ENCODE measurements at places on chromosomes 2 and 18.

- no peak for DNase-seq
Observed at GRCh38 chr2:19878268-19879046, 23.3 kb downstream of the TTC32 start.

DNA sequence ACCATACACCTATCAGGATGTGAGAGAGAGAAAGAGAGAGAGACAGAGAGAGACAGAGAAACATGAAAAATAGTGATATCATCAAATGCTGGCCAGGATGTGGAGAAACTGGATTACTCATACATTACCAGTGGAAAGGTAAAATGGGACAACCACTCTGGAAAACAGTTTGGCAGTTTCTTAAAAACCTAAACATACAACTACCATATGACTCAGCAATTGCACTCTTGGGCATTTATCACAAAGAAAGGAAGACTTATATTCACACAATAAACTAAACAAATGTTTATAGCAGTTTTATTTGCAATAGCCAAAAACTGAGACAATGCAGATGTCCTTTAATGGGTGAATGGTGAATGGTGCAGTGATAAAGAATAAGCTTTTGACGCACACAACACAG lies 29.1 kb downstream of the SLC4A3 start:
- DNase-seq = no peak

GRCh38 chr2:14944562-14945346 lies 312.2 kb downstream of the LRATD1 start:
- no peak for DNase-seq

DNA sequence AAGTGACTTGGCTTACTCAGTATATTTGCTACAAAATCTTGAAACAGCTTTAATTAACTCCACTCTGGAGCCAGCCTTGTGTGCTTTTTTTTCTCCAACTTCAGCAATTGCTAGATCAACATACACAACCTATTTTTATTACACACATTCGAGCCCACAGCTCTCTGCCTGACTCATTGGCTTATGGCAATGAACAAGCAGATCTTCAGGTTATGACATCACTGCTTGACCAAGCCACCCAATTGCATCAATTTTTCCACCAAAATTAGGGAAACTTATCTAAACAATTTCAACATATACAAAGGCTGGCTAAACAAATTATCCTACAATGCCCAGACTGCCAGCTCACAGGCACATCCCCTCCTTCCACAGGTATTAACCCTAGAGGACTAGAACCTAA lies 39.6 kb upstream of the PDK1 start:
- DNase-seq = no peak

GRCh38 chr2:224838335-224838734 lies 122.2 kb upstream of the CCDC195 start:
- DNase-seq = no peak

DNA sequence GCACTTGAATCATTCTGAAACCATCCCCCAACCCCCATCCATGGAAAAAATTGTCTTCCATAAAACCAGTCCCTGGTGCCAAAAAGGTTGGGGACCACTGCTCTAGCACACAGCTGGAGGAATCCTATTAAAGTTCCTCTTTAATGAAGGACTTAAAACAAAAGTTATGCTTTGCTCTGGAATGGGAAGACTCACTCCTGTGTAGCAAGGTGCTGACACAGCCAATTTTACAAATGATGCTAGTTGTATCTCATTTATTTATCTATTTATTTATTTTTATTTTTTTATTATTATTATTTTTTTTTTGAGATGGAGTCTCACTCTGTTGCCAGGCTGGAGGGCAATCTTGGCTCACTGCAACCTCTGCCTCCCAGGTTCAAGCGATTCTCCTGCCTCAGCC lies 58.9 kb upstream of the NDUFV2 start:
- no peak for DNase-seq

- DNase-seq = no peak
Observed at GRCh38 chr2:111025288-111025687, 95.4 kb upstream of the BCL2L11 start.

- no peak for DNase-seq
Observed at GRCh38 chr2:31002537-31003150, 135.6 kb downstream of the GALNT14 start.

DNA sequence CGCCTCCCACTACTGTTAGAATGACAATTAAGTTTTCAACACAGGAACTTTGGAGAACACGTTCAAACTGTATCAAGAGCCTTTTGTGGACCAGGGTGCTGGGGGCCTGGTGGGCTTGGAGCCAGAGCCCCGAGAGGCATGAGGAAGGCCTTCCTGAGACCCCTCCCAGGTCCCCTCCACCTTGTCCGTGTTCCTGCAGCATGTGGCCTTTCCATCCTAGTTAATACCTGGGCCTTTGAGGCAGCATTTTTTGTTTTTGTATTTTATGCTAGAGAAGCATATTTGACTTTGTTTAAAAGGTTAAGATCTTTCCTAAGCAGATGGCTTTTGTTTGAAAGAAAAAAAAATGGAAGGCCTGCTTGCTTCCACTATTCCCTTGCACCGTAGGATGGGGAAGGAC lies 68.0 kb downstream of the INPP4A start:
- no peak for DNase-seq

GRCh38 chr2:238700117-238700457 lies 147.8 kb upstream of the TWIST2 start:
- no peak for DNase-seq

DNA sequence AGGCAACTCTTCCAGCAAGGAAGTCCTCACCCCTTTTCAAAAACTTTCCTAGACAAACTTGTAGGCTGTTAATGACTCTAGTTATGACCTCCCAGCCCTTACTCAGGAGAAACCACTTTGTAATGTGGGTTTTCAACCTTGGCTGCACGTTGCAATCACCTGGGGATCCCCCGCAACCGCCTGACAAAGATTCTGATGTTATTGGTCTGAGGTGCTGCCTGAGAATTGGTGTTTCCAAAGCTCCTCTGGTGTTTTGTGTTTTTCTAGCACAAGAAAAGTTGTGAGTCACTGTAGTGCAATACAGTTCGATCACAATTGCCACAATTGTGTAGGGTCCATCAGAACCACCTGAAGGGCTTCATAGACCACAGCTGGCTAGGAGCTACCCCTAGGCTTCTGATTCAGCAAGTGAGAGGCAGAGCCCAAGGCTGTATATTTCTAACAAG lies 121.6 kb downstream of the SP100 start:
- no peak for DNase-seq

GRCh38 chr2:20429528-20429927 lies 17.3 kb upstream of the RHOB start:
- DNase-seq = no peak

GRCh38 chr2:150528861-150529801 lies 41.7 kb upstream of the RND3 start:
- DNase-seq = no peak

- no peak for DNase-seq
Observed at GRCh38 chr18:79606621-79607331, 72.8 kb upstream of the CTDP1 start.

DNA sequence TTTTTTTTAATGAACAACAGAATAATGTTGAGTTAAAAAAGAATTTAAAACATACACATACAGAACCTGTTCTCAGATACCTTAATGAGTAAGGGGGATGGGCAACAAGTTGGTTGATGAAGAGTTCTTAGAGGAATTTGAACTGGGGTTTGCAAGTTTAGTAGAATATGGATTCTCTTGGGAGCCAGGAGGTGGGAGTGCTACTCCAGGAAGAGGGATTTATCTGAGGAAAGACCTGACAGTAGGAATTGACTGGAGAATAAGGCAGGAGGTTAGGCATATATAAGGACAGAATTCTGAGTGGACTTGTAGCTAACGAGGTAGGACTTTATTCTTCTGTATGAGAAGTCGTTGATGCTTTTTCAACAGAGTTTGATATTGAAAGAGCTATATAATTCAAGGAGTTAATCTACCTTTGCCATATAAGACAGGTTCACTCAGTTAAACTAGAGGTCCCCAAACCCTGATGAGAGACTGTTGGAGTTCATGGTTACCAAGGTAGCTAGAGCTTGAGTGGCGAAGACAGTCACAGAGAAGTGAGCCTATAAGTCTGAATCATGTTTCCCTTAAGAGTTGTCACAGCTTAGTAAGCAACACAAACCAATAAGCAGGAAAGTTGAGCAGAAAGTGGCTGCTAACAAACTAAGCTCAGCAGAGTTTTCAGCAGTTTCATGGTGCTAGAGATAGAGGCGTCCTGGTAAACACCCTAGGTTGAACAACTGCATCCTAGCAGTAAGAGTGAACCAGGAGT lies 88.2 kb downstream of the NCOA1 start:
- no peak for DNase-seq

GRCh38 chr2:85288244-85288725 lies 39.5 kb downstream of the TGOLN2 start:
- DNase-seq = no peak

DNA sequence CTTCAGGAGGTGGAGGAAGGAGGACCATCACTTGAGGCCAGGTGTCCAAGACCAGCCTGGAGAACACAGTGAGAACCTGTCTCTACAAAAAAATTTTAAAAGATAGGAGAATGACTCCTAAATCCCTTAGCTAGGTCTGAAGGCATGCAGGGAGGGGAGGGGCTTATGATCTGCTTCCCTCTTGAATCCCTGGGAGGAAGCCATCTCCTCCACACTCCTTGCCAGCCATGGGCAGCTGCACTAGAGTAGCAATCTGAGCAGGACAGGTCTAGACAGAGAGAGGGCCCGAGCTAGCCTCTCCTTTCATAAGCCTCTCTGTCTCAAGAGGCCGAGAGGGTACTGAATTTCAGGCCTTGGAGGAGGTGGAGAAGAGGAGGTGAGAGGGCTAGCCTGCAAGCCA lies 42.5 kb downstream of the DAPL1 start:
- no peak for DNase-seq

- no peak for DNase-seq
Observed at GRCh38 chr2:53583583-53583982, 184.0 kb upstream of the CHAC2 start.

GRCh38 chr18:54774981-54775665 lies 53.2 kb upstream of the RAB27B start:
- no peak for DNase-seq

DNA sequence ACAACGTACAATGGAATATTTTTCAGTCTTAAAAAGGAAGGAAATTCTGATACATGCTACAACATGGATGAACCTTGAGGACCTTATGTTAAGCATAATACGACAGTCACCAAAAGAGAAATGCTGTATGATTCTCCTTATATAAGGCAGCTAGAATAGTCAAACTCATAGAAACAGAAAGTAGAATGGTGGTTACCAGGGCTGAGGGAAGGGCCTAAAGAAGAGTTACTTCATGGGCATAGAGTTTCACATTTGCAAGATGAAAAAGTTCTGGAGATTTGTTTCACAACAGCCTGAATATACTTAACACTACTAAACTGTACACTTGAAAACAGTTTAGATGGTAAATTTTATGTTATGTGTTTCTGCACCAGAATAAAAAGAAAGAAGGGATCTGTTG lies 113.3 kb downstream of the GALNT1 start:
- DNase-seq = no peak

- no peak for DNase-seq
Observed at GRCh38 chr2:9990736-9991135, 39.2 kb downstream of the GRHL1 start.

DNA sequence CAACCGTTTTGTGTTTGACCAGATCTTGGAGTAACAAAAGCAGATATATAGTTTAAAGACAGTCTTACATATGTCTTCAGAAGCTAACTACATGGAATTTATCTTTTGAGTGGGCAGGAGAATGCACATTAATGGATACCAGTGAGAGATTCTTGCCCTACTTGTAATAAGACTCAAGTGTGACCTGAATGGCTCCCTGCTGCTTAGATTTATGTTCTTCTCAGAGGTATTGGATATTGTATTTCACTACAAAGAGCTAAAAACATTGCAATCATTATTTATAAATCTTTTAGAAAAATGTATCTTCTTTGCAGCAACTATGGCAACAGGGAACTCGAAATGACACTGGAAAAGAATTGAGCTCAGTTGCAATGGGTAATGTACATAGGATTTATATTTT lies 227.7 kb downstream of the LRRTM4 start:
- DNase-seq = no peak

GRCh38 chr18:12520442-12520992 lies 112.8 kb downstream of the PRELID3A start:
- DNase-seq = no peak

DNA sequence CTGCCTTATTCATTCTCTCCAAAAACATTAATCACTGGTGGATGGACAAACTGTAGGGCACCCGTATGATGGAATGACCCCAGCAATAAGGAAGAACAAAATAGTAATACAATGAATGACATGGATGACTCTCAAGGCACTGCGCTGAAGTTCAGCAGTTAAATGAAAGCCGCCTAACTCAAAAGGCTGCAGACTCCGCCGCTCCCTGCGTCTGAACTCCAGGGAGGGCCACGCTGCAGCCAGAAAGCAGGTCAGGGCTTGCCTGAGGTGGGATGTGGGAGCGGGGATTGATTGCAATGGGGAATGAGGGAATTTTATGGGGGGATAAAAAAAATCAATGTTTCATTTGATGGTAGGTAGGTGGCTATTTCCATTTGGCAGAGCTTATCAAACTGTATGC lies 86.5 kb upstream of the LAPTM4A start:
- DNase-seq = no peak

- DNase-seq = no peak
Observed at GRCh38 chr2:104388296-104388695, 465.6 kb upstream of the POU3F3 start.

- no peak for DNase-seq
Observed at GRCh38 chr18:33751613-33752221, 173.7 kb downstream of the ASXL3 start.

DNA sequence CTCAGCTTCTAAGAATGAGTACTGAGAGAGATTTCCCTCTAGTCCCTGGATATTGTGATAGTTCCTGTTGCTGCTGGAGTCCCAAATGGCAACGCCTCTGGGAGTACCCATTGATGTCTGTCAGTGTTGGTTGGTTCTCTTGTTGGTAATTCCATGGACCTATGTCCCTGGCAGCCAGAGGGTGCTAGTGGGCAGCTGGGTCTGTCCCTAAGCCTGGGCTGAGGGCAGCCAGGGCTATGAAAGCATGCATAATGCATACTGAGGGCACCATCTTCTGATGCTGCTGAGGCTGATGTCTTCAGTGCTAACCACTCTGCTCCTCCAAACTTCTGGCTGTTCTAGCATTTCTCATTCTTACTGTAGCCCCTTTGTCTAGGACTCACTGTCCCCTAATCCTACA lies 35.9 kb downstream of the NABP1 start:
- no peak for DNase-seq

DNA sequence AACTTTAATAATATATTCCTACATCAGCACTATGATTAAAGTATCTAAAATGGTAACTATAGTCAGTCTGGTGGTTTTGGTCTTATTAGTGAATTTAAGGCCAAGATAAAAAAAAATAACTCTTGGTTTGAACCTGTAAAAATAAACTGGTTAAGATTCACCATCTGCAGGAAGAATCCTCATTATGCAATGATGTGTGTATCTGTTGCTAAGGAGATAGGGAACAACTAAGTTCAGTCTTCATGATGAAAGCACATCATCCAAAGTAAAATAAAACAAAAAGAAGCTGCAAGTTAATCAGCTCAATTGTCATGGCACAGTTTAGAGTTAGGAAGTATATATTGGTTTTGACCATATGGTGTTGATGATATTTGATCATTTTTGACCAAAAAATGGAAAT lies 466.0 kb downstream of the NYAP2 start:
- no peak for DNase-seq
